ENCODE measurements at places on chromosomes 12 and 14.

- peaks cover 7% of the 10 kb centered on the region for H3K36me3 ChIP-seq
- H3K27ac ChIP-seq = peak overlapping the region; percentile 99
- peak overlapping the region; percentile 95 for H3K4me3 ChIP-seq
- H3K4me1 ChIP-seq = peaks cover 24% of the 10 kb centered on the region
- peaks cover 6% of the 10 kb centered on the region for H3K27me3 ChIP-seq
Observed at GRCh38 chr12:124928095-124928911, 13.9 kb upstream of the UBC start.

DNA sequence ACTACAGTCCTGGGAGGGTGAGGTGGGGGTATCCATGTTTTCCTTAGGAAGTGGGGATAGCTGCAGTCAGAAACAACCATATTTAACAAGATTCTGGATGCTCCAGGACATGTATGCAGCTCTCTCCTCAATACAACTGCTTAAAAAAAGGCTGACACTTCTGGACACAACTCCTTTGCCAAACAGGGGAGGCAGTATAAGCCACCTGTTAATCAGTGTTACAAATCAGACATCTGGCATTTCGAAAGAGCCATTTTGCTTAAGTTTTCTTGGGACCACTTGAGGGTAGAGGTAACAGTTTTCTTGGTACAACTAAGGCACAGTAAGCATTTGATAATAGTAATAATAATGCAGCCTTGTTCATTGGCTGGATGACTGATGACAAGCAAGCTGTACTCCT is 47.1 kb downstream of the RPGRIP1 start:
- H3K4me3 ChIP-seq = no peak overlapping the region
- no peak for DNase-seq
- H3K27ac ChIP-seq = no peak overlapping the region
- H3K27me3 ChIP-seq = no peaks in the 10 kb centered on the region
- H3K36me3 ChIP-seq = no peaks in the 10 kb centered on the region

DNA sequence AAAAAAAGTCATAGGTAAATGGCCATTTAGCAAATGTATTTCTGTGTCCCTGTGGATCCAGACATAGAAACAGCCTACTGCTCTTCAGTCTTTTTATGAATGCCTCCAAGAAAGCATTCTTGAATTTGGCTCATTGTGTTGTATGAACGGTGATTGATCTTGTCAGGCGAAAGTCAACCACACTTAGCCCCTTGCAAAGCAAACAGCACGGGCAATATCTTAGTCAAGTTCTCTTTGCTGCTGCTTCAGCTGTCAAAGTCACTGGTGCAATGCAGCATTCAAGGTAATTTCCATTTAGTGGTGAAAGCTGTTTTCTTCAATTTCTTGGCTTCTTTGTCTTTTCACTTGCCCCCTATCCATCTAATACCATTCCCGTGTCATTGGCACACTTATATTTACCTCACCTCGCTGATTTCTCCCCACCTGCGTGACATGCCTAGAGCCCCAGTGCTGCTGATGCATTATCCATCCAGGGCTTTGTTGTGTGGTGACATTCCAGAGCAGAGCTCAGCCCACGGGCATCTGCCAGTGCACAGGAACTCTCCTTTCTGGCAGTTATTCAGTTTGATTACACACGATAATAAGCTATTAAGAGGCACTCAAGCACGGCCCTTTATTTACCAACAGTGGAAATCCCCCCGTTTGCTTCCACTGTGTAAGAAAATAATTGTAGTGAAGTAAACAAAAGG is 362.3 kb upstream of the NOVA1 start:
- H3K4me1 ChIP-seq = no peaks in the 10 kb centered on the region
- no peak for DNase-seq
- no peaks in the 10 kb centered on the region for H3K36me3 ChIP-seq
- H3K27me3 ChIP-seq = no peaks in the 10 kb centered on the region
- no peak overlapping the region for H3K27ac ChIP-seq
- H3K4me3 ChIP-seq = no peak overlapping the region

- H3K4me3 ChIP-seq = no peak overlapping the region
- no peak overlapping the region for H3K27ac ChIP-seq
- no peaks in the 10 kb centered on the region for H3K4me1 ChIP-seq
- no peak for DNase-seq
- H3K27me3 ChIP-seq = no peaks in the 10 kb centered on the region
Observed at GRCh38 chr12:28575593-28576205, 385.4 kb downstream of the CCDC91 start.

- no peak for DNase-seq
- no peaks in the 10 kb centered on the region for H3K4me1 ChIP-seq
- H3K36me3 ChIP-seq = peaks cover 7% of the 10 kb centered on the region
- H3K27ac ChIP-seq = no peak overlapping the region
- no peaks in the 10 kb centered on the region for H3K27me3 ChIP-seq
- H3K4me3 ChIP-seq = no peak overlapping the region
Observed at GRCh38 chr12:132582058-132582420, 28.3 kb downstream of the LRCOL1 start.

- no peaks in the 10 kb centered on the region for H3K4me1 ChIP-seq
- H3K4me3 ChIP-seq = no peak overlapping the region
- no peak for DNase-seq
Observed at GRCh38 chr12:41460906-41461305, 272.8 kb downstream of the PDZRN4 start.

- no peak overlapping the region for H3K27ac ChIP-seq
- peaks cover 42% of the 10 kb centered on the region for H3K27me3 ChIP-seq
- H3K36me3 ChIP-seq = no peaks in the 10 kb centered on the region
- H3K4me3 ChIP-seq = no peak overlapping the region
- DNase-seq = no peak
Observed at GRCh38 chr14:95953111-95953724, 76.6 kb downstream of the TUNAR start.

All from activated naive CD4-positive, alpha-beta T cell treated with anti-CD3 and anti-CD28 coated beads for 36 hours (primary cell).